ENCODE measurements at places on chromosomes 2 and 18. TPM values are rescaled to one million over a fixed set of nuclear protein-coding genes. Genes with fewer than 3 reads are reported as not detected.

The THSD7B gene
- not detected for total RNA-seq

GRCh38 chr18:67421651-67422050 lies 94.9 kb downstream of the DSEL start:
- no peak for DNase-seq

- DNase-seq, result no peak
Measured at GRCh38 chr2:3154146-3154545, 223.5 kb downstream of the EIPR1 start.

The VIT gene
- total RNA-seq, result not detected

- DNase-seq, result no peak
Measured at GRCh38 chr2:238955648-238956531, 108.0 kb downstream of the TWIST2 start.

GRCh38 chr2:170950221-170950761 lies 21.2 kb downstream of the GORASP2 start:
- DNase-seq, result no peak

DNA sequence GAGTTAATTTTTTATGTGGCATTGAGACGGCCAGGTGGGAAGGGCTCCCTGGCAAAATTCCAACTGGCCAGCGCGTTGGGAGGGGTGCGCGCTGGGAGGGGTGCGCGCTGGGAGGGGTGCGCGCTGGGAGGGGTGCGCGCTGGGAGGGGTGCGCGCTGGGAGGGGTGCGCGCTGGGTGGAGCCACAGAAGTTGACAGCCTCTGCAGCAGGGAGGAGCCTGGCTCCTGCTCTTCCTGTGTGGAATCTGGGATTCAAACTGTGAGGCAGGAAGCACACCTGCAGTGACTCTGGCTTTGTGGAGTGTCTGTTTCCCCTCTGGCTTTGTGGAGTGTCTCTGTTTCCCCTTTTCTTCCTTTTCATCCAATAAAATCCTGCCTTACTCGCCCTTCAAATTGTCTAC lies 147.9 kb upstream of the CBLN2 start:
- DNase-seq, result no peak

The EDAR gene
- total RNA-seq, result 0.14 TPM

DNA sequence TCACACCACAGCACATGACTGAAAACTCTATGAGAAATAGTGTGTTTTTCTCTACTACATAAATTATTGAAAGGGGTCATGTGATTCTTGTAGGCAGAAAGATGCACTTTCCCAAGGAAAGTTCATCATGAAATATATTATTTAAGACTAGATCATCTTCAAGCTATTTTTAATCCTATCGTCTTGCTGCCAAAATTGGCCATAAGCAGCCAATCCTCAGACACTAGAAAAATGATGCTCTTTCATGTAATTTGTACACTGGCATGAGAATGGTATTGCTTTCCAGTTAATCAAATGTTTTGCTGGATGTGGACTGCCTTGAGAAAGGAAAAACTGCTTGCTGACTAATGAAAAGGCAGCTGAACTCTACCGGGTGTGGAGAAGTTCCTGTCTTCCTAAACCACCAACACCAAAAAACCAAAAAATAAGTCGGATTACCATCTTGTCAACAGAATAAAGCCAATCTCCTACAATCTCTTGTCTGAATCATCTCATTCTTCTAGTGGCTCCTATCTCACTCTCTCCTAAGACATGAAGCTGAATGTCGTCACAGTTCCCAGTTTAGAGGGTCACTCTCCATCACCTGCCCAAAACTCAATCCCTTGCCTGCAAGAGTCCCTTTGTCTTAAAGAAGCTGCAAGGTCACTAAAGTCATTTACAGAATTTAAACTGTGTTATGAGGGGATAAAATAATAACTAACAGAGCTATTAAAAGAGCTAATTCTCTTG lies 5.3 kb downstream of the BCL2 start:
- DNase-seq, result no peak

The LIPG gene
- not detected for total RNA-seq

DNA sequence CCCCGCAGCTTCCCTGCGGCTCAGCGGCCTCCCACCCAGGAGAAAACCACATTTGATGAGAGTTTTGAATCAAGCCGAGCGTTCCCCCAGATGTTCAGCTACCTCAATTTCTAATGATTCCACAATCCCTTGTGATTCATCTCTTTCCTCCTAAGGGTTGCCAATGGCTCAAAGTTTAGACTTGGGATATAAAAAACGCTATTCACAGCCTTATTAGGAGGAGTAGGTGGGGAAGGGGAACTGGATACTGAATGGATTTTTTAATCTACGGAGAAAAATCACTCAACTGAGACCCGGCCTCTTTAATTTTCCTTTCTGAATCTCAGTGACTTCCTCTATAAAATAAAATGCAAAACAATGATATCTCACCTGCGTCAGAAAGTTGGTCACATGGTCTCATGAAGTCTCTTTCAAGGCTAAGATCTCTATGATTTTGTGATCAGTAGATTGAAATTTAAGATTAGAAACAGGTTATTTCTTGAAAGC lies 192.6 kb upstream of the TCF4 start:
- DNase-seq, result no peak

GRCh38 chr2:88131201-88131998 lies 3.5 kb upstream of the FABP1 start:
- no peak for DNase-seq

The DNAJC5G gene
- not detected for total RNA-seq

GRCh38 chr18:63963615-63964256 lies 6.1 kb upstream of the SERPINB8 start:
- no peak for DNase-seq
